Substantia nigra (tissue), 51 donors: ENCODE measurements at places on chromosomes 6 and 20.
A peak's percentile ranks its signal among the peaks of the same experiment; 100 is the strongest.

- DNase-seq: no peak
These were observed at the start of gene DEF6 for GRCh38 chr6:35297601-35298481. Gene DEF6, plus strand, starts transcription at chr6:35297818. Its CDS starts 39 bp downstream, at chr6:35297857.

- no peak for DNase-seq
These were observed 59.4 kb downstream of the PYGB start for GRCh38 chr20:25306991-25307903.

GRCh38 chr6:5909721-5910120 lies 97.0 kb downstream of the NRN1 start:
- no peak for DNase-seq

DNA sequence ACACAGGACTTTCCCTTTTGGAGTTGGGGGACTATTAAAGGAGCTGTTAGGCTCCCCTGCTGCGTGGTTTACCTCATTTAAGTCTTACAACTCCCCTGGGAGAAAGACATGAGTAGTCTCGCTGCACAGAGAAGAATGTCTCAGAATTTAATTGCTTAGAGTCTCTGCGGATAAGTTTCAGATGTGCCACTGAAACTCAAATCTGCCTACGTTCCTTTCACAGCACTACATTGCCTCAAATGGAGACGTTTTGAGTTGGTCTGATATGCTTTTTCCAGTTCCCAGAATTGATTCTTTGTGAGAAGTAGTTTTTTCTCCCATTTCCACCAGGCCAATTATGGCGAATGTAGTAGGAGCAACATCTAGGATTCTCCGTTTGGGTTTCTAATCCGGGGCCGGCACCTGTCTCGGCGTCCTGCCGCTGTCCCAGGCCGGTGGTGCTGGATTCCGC lies 532 bp upstream of the SLC35F1 start:
- DNase-seq: no peak

DNA sequence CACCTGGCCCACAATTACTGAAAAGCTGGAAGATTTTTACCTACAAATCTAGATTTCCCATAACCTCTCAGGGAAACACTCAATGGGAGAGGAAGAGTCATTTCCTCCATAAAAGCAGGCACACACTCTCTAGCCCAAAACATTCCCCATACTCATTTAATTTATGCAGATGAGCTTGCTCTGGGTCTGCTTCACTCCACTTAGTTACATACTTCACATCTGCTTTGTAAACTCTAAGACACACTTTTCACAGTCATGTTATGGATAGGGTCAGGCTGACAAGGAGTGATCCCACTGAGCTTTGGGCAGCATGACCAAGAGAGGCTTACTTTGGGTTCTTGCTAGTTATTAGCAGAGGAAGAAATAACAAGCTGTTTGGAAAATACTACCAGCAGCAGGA lies 27.4 kb downstream of the TRPC4AP start:
- no peak for DNase-seq

DNA sequence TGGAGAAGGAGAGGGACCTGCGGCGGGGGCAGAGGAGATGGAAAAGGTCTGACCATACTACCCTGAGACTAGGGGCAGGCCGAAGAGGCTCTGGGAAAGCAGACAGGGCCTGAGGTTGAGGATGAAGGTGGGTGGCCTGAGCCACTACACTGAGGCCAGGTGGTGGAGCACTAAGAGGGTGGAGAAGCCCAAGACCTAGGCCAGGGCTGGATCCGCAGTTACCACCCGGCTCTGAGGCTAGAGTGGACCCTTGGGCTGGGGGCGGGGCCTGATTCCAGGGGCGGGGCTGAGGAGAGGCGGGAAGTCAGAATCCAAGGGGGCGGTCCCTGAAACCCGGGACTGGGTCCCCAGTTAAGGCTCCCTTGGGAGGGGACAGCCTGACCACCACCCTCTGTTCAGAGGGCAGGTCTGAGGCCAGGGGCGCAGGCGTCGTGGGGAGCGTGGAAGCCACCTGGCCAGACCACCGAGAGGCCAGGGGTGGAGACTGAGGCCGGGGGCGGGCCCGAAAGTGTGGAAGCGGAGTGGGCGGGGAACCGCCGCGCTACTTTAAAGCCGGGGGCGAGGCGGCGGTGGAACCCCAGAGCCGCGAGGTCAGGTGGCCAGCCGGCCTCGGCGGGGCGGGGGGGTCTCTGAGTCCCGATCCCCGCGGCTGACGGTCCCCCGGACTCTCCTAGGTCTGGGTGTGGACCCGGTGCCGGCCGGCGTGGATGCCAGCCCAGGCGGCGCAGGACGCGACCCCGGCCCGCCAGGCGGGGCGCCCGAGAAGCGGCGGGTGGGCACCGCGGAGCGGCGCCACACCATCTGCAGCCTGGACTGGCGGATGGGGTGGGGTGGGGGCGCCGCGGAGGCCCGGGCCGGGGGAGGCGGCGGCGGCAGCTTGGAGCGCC lies 8.3 kb downstream of the CCM2L start:
- no peak for DNase-seq

GRCh38 chr6:111381123-111381522 lies 101.9 kb downstream of the REV3L start:
- DNase-seq: no peak

- no peak for DNase-seq
These were observed 381.7 kb upstream of the POU3F2 start for GRCh38 chr6:98452685-98453084.

DNA sequence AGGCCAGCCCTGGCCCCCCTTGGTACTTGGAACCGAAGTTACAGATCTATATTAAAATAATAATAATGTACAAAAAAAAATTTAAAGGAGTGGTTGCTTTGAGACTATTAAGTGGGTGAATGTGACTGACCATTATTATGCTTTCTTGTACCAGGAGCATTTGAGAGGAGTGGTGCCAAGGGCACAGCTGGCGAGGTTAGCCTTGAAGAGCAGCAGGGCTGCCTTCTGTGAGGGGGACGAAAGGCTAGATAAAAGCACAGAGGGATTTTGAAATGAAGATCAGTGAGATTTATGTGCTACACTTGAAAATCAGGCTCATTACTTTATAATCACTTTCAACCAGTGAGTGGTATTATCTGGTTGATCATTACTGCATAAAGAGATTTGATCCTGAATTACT lies 48.6 kb downstream of the FIG4 start:
- DNase-seq: no peak

GRCh38 chr6:163837691-163838431 lies 423.3 kb downstream of the QKI start:
- DNase-seq: no peak

DNA sequence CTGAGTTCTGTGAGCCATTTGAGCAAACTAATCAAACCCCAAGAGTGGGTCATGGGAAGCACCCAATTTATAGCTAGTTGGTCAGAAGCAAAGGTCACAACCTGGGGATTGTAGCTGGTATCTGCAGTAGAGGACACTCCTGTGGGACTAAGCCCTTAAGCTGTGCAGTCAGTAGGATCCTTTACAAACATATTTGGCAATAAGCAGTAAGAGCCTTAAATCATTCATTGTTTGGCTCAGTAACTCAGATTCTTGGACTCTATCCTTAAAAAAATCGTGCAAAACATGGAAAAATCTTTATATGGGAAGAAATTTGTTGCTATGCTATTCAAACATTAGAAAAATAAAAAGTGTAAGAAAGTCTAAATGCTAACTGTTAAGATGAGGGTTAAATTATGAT lies 29.9 kb downstream of the FRK start:
- no peak for DNase-seq

DNA sequence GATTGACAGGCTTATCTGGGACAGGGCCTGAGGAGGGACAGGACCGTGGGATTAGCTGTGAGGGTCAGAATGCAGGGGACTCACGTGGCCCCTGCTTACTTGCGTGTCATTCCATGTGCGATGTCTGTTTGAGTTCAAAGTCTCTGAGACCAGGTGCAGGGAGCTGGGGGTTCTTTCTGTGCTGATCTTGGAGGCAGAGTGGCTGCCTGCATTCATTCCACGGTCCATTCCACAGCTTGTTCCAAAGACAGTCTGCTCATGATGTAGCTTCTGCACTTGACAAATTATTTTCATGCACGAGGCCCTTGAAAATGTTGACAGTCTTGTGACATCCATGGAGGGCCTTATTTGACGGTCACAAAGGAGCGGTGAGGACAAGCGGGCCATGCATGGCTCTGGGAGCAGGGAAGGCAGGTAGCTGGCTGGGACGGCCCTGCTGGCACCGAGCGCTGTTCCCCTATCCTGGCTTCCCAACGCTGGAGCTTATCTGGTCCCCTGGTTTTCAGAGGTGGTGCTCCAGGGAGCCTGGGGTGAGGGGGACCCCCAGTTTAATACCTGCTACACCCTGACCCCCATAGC lies 156.3 kb upstream of the RNF24 start:
- no peak for DNase-seq

- DNase-seq: no peak
These were observed 104.9 kb upstream of the PRDM1 start for GRCh38 chr6:105981002-105981887.

- no peak for DNase-seq
These were observed 4.4 kb upstream of the RBM24 start for GRCh38 chr6:17276766-17277165.

- no peak for DNase-seq
These were observed 30.1 kb downstream of the CDYL start for GRCh38 chr6:4806337-4806725.

DNA sequence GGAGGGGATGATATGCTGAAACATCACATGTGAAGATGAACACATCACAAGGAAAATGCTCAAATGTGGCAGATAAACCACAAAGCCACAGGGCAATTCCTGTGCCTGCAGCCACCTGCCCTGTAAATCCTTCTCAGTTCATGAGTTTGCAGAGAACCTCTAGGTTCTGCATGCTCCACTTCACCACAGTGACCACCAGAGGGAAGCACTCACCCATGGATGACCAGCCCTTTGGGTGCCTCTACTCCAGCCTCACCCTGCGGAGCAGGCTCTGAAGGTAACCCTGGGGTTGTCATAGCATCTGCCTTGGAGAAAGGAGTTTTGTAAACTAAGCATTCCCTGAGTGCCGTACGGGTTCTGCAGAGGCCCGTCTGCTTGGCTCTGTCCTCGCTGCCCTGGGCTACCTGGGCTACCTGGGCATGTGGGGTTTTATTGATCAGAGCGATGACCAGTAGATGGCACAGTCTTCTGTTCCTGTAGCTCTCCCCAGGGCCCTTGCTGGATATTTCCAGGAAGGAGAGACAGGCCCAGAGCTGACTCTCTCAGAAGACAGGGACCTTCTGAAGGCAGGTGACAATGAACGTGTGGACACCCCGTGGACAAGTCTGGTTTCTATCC lies 31.7 kb upstream of the CST1 start:
- DNase-seq: no peak

GRCh38 chr6:38271081-38271480 lies 368.6 kb downstream of the BTBD9 start:
- DNase-seq: no peak

- no peak for DNase-seq
These were observed 27.1 kb downstream of the ULBP1 start for GRCh38 chr6:149990661-149991471.

DNA sequence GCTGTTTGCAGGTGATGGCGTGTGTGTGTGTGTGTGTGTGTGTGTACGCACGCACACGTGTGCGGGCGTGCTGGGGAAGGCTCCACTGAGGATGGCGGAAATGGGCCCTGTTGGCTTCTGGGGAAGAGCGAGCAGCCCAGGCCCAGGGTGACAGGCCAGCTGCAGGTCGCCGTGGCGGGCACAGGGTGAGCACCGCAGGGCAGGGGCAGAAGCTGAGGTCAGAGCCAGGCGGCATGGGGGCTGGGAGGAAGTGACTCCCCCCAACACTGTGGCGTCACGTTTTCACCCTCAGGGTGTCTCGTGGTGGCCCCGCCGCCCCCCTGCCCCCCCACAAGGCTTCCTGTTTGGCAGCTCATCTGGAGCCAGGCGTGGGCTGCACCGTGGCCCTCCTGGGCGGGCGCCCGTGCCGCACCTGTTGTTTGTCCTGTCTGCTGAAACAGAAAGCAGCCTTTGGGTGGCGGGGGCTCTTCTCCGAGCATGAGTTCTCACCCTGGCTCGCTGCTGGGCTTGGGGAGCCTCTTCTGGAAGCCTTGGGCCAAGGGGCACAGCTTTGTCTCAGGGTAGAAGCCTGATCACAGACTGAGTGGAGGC lies 7.1 kb downstream of the RBM38 start:
- DNase-seq: no peak

DNA sequence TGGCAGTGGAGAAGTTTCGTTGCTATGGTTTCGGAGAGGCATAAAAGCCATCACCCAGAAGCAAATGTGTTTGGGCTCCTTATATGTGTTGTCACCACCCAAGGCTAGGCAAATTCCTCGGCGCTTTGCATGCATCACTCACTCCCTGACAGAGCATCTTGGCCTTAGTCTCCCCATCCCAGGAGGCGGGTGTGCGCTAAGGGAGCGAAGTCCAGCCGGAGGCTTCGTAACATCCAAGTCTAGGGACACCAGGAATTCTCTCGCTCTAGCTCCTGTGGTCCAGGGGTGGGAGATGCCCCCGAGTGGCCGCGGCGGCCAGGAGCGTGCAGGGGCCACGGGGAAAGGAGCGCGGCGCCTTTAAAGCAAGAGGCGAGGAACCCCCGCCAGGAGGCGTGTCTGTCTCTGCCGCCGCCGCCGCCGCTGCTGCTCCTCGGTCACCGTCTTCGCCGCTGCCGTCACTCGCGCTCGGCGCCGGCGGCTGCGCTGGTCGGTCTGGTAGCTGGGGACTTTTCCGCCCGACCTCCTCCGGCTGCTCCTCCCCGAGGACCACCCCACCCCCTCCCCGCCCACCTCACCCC lies at the start of gene GRIK2:
GRIK2 (plus strand) TSS at position 458 of the 578 bp plus-strand sequence.
- peak; percentile 77 for DNase-seq

DNA sequence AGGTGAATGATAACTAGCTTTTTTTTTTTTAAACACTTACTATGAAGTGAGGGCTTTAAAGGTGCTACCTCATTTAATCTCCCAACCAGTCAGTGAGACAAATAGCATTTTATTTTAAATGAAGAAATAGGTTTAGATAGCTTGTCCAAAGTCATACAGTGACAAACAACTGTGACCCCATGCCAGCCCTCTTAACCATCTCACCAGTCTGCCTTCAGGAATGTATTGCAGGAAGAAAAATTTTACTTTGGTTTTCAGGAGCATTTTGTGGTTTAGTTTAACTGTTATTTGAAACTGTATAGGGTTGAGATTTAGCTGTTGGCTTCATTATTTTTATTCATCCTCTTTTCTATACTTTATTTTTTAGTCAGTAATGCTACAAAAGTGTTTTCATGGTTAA lies 18.6 kb downstream of the DSE start:
- no peak for DNase-seq

DNA sequence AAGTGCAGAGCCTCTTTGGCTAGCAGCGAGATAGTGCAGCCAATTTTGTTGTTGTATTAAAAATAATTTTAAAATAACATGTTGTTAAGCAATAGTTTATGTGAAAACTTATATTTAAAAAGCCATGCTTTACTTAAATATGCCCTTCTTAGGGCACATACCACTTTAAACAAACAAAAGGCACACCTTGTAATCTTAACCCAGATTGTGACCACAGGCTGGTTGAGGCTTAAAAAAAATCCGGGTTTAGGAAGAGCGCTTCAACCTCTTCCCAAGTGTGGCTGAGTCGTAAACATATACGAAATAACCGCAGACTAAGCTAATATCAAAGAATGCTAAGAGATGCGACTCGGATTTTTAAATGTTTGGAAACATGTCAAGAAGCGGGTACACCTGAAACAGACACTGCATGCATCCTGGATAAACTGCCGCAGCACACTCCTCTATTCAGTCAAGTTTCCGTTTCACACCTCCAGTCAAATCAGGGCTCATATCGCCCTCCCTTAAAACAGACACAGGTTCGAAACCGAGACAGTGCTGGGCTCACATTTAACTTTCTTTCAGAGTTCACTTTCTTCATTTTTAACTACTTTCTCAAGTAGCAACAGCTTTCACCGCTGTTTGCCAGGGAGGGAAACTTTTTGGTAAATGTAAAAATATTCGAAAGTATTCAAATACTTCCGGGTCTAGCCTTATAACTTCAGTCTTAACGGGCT lies 1.5 kb downstream of the DEK start:
- no peak for DNase-seq

- no peak for DNase-seq
These were observed 231.3 kb upstream of the MARCKS start for GRCh38 chr6:113625850-113626249.

- DNase-seq: no peak
These were observed 69.9 kb downstream of the ASXL1 start for GRCh38 chr20:32427996-32428395.
